ENCODE measurements at places on chromosomes 5 and 9.

GRCh38 chr9:129671519-129671918 is 6.1 kb downstream of the PRRX2 start:
- DNase-seq: no peak

DNA sequence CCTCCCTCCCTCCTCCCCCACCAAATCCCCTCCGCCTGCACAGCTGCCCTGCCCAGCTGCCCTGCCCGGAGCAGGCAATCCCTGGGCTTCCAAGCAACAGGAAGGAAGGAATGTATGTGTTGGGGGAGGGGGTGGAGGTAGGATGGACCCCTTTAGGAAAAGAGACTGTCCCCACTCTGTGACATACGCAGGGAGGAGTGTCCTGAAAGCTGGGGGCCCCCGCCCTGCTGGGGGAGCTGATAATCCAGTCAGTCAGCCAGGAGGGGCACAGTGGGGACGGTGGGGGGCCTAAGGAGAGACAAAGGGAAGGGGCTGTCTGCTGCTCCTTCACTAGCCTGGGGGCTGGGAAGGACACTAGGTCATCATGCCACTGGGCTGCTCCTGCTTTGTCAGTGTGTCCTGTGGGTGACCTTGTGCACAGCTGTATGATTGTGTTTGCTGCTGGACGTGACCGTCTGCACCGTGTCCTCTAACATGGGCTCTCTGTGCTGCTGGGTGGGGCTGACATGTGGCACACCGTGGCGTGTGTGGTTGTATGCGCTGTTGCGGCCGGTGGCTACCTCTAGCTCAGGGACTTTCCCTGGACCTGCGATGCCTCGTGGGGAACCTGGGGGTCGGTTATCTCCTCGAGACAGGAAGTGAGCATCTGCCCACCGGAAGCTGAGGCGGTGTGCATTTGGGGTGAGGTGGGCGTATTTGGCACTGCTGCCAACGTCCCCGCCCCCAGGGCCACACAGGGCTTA is 3.0 kb downstream of the N4BP3 start:
- DNase-seq: peak; percentile 70

DNA sequence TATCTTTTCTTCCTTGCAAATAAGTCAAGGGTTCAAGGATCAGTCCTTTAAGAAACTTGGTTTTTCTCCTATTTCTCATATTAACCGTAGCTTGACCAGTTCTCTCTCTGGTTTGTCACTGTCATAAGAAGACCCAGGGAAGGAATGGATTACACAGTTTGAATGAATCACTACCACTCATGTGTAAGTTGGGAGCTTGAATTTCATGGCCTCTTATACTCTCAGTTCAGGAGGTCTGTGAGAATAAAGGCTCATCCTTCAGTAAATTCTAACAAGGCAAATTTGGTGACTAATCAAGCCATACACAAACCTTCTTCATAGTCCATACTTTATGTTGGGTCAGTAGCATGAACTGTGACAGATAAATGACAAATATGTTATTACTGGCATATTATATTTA is 323.1 kb upstream of the ACTBL2 start:
- DNase-seq: no peak

- peak; percentile 60 for DNase-seq
Measured at GRCh38 chr5:180830253-180831138, 27.9 kb upstream of the MGAT1 start.

Data from T-helper 9 cell (primary cell).